ENCODE measurements at places on chromosomes 12 and 14. TPM values are rescaled to one million over a fixed set of nuclear protein-coding genes. Genes with fewer than 3 reads are reported as not detected.

DNA sequence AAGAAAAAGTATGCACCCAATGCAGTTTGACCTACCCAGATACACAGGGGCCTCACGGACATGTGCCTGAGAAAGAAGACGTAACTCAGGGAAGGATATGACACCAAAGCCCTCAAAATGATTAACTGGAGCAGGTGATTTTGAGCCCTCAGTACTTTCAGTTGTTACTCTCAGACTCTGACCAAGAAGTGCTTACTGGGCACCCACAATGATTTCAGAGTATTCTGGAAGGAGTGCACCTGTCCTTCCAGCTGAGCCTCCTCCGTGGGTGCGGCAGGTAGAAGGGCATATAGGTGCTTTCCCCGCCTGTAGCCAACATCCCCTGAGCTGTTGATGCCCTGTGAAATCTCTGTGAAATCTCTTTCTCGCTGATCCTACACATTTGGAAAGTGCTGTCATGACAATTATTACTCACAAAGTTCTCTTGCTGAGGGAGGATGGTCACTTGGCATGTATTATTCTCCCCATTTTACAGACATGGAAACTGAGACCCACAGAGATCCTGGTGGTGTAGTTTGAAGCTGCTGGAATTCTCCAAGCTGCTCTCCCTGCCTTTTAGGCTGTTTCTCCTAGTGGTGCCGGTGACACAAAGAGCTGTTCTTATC is 154.3 kb upstream of the CCND2 start:
- no peak for DNase-seq

DNA sequence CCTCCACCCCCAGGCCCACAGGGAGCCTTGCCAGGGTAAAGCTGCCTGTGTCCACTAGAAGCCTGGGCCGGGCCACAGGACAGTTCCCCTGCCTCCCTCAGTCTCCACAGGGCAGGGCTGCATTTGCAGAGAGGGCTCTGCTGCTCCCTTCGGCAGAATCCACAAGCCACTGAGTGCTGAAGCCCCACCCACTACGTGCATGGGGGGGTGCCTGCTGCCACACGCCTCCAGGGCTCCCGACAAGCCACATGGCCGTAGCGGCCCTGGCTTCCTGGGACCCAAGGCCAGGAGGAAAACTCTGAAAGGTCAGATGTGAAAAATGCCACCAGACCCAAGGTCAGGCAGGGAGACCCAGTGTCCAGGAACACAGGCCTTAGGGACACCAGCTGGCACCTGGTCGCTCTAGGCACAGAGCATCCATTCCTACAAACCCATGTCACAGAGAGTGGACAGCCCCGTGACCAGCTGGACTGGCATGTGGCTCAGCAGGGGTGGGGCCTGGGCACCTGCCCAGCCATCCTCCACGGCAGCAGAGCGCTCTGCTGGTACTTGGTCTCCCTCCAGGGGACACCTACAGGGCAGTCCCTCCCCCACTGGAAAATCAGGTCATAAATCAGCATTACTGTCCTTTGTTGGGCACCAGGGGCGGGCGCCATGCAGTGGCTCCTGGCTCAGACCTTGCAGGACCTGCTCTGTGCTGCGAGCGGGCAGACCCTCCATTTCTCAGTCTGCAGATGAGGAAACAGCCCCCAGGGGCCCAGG is 42.9 kb downstream of the CCDC85C start:
- DNase-seq = no peak

DNA sequence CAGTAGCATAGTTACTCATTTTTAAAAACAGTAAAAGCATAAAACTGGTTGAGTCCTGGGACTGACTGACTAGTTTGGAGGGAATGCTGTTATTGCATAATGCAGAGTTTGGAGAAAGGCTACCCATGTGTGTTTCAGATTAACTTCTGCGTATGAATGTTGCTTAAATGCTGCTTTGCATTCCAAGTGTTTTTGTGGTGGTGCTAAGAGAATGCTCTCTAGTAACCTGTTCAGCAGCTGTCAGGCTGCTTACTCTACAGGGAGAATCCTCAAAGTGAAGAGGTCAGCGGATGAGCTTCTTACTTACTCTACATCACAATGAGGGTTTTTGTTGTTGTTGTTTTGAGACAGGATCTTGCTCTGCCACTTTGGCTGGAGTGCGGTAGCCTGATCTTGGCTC is 4.3 kb downstream of the DLST start:
- peak; percentile 92 for DNase-seq

DNA sequence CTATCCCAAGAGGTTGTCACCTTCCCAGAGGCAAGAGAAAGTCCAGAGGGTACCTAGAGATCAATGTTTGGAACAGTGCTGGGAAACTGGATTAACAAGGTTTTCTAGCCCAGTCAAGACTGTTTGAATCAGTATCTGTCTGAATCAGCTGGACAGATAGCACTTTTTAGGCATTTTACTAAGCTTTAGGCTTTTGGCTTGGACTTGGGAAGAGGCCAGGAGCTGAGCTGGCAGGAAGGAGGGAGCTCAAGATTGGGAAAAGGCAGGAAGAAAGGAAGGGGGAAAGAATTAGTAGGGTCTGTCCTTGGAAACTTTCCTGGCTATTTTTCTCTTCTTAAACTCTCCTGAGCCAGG is 8.3 kb downstream of the IKZF4 start:
- DNase-seq = no peak

GRCh38 chr14:31657917-31658316 is 96.7 kb downstream of the NUBPL start:
- no peak for DNase-seq

DNA sequence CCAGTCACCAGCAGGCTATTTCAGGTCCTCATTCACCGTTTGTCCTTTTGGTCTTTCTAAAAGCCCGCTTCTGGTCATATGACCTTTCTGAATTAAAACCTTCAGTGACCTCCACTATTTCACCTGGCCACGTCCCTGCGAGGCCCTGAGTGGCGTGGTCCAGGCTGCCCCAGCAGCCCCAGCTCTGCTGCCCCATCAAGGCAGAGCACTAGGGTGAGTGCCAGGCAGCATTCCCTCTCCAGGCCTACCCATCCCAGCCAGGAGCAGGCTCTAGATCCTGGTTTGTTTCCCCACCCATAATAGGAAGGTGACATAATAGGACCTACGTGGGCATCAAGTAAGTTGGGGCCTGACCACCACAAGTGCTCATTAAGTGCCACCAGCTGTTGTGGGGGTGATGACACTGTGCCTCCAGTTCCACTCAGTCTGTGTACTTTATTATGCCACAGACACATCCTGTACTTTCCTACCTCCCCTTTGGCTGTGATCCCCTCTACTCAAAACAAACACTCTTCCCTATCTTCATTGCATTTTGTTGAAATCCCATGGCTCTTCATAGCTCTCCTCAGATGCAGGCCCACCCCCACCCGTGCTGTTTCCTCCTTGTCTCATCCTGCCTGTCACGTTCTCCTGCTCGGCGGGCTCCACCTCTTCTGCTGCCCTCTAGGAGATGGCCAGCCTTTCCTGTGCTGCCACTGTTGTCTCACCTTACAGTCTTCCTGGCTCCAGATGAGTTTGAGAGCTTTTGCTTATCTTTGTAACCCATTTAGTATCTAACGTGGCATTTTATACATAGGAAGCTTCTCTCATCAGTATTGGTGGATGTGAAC is 21.4 kb downstream of the CKB start:
- DNase-seq = no peak

- no peak for DNase-seq
Observed at GRCh38 chr14:83419420-83419819, 1885.8 kb upstream of the SEL1L start.

DNA sequence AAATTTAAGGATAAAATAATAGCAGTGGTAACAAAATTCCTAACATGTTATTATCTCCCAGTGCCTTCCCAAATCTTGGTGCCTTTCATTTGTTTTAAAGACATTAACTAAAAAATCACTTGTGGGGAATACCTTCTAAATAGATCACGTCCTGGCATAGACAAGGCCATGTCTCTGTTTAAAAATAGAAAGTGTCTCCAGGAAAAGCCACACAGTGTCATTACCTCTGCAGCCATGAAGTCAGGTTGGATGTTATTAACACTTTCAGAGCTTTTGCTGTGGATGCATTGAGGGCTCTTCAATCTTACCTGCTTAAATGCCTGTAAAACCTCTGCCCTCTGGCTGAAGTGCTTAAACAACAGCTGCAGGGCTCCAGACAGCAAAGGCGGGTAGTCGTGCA is 211.1 kb downstream of the ITPR2 start:
- no peak for DNase-seq

DNA sequence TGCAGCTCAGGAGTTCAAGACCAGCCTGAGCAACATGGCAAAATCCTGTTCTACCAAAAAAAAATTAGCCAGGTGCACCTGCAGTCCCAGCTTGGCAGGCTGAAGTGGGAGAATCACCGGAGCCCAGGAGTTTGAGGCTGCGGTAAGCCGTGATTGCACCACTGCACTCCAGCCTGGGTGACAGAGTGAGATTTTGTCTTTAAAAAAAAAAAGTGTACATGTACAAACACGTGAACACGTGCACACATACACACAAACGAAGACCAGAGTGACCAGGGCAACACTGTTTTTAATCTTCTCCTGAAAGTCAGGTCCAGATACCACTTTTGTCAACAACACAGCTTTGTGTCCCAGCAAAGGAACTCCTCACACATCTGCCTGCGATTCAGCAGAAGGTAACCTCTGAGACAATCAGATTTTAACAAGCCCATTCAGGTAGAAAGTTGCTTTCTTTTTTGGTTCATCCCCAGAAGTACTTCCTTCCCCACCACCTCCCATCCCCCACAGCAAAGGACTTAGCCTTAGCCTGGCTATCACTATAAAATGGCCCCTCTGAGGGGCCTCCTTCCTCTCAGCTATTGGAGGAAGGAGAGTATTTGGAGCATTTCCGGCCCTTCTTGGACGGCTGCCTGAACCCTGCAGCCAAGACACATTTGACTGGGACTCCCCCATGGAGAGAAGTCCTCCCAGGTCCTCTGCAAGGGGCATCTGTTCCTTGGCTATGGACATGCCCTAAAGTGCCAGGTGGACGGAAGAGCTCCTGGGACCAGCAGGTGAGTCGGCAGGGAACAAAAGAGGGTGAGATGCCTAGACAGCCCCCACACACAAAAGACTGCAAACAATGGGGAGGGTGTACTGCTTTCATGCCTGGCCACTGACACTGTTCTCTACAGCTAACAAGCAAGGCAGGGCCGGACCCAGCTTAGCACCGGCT is 9.8 kb downstream of the CTDSP2 start:
- peak; percentile 46 for DNase-seq

The IGF1 gene
- polyA plus RNA-seq = 0.10 TPM

- DNase-seq = no peak
Observed at GRCh38 chr12:120240495-120240833, 25.1 kb downstream of the PXN start.

- DNase-seq = no peak
Observed at GRCh38 chr14:49858383-49858782, 5.8 kb upstream of the NEMF start.

DNA sequence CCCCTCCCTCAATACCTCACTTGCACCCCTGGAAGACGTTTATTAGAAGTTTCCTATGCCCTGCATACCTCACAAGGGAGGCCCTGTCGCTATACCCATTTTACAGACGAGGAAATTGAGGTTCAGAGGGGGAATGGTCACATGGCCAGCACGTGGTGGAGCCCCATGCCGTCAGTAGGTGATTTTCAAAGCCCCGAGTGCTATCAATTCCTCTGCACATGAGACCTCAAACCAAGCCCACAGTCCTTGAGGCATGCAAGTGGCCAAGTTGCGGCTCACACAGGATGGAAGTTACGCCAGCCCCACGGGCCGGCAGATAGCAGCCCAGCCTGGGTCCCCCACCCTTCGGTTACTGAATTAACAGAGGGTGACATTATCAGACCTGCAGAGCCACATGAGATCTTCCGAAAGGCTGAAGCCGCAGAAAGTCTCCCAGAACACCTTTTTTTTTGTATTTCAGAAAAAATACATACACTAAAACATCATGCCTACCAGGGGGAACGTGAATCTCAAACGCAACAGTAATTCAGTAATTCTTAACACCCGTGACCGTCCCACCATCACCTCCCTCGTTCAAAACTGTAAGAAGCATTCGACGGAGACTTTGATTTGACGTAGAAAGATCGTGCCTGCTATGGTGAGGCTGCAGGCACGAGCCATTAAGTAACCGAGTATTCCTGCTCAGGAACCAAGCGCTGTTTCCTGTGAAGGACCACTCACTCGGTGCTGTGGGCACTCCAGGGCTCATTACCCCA is 129.0 kb downstream of the RFLNA start:
- no peak for DNase-seq

- DNase-seq = no peak
Observed at GRCh38 chr14:59537476-59537875, 39.1 kb downstream of the CCDC175 start.

DNA sequence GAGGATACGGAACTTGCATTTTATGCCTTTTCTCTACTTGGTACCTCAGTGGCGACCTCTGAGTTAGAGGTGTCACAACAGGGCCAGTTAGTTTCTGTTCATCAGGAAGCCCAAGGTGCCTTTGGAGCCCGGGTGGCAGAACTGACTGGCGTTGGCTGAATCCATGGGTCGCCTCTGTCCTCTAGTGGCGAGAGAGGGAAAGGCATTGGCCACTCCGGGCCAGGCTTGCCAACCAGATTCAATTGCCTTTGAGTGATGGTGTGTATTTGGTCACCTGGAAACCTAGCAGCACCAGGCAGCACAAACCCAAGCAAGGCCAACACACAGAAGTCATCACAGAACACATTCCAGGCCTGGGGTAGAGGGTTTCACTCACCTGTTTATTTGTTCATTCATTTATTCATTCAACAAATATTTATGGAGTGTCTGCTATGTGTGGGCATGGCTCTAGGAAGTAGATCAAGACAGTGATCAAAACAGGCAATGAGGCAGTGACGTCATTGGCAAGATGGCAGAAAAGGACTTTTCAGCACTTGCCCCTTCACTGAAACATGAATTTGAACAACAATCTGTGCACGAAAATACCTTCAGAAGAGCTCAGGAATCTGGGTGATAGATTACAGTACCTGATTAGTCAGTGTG is 40.5 kb upstream of the KCNA5 start:
- DNase-seq = peak; percentile 18

DNA sequence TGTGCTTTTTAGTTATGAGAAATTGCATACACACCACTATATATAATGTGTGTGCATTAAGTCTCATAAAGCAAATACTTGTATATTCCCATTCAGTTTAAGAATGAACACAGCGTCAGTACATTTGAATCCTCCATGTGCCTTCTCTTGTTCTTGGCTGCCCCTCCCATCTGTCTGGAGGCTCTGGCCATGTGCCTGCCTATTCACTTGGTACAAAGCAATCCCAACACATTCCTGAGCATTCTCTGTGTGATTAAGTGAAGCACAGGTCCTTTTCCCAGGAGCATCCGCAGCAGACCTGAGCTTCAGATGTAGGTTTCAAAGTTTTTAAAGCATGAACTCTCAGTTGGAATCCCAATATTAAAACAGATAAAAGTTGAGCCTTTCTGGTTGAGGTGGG is 58.7 kb downstream of the POLR3B start:
- no peak for DNase-seq

The KRT5 gene
- 0.31 TPM for polyA plus RNA-seq

Measured in AG04450 (cell line).